Fibroblast of skin of scalp (primary cell): ENCODE measurements at places on chromosomes 1 and 21.

DNA sequence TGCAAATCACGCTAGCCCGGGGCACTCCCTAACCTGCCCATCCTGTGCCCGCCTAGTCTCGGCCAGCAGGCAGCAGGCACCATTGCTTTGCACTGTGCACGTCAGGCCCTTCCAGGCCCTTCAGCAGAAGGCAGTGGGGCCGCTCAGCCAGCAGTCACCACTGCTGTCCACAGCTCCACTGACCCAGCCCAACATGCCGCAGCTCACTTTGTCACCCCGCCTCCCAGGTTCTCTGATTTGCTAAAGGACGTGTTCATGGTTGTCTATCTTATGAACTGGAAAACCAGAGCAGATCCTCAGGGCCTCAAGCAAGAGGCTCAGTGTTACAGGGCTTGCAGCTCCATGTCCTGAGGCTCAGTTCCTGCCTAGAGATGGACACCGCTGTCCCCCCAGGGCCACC is 14.2 kb upstream of the SPOCD1 start:
- no peak for DNase-seq

DNA sequence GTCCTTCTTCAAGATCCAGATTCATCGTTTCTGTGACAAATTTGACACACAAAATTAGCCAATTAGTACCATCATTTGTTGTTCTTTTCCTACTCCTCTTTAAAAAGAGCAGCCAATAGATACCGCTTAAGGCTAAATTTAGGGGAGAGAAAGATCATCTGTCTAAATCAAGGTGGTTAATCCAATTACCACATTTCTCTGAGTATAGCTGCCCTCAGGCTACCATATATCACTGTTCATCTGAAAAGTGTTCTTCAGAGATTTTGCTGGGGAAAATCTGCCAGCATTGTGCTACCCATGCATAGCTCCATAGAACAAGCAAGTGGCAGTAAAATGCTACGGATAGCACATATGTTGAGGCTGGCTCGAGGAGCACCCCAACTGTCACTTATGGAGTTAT is 110.3 kb upstream of the ESRRG start:
- no peak for DNase-seq

- no peak for DNase-seq
Observed at GRCh38 chr1:87785386-87785785, 456.7 kb downstream of the LMO4 start.

- no peak for DNase-seq
Observed at GRCh38 chr1:2272686-2273400, 44.7 kb downstream of the SKI start.

DNA sequence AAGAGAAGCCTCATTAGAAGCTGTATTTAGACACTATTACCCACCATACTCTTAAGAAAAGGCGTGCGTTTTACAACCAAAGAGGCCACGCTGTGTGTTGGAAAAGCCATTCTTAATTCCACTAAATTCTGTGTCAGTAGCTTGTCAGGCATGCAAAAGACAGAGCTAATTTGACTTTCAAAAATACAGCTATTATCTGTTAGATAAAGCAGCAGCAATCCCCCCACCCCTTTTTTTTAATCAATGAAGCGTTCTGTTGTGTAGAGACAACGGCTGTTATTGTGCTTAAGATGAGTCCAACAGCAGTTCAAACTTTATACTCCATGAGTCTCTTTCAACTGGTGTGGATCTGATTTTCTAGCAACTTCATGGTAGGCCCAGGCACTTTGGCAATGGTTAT is 43.5 kb downstream of the PLA2G4A start:
- no peak for DNase-seq
